ENCODE measurements at places on chromosomes 16 and 17.
A peak's percentile ranks its signal among the peaks of the same experiment; 100 is the strongest.

- no peak for DNase-seq
Observed at GRCh38 chr17:49516180-49516579, 21.1 kb downstream of the NGFR start.

GRCh38 chr16:4046221-4046620 lies 70.0 kb downstream of the ADCY9 start:
- no peak for DNase-seq

- no peak for DNase-seq
Observed at GRCh38 chr17:65674246-65675045, 113.0 kb upstream of the AXIN2 start.

DNA sequence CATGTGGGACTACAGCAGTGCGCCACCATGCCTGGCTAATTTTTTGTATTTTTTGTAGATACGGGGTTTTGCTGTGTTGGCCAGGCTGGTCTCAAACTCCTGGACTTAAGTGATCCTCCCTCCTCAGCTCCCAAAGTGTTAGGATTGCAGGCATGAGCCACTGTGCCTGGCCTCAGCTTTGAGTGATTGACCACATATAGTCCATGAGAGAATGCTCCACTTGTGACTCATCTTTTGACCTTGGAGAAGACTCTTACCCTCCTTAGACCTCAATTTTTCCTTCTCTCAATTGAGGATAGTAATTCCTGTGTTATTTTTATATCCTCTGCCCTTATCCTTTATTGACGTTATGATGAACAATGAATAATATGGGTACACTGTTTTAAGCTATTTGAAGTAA lies 30.9 kb upstream of the DUSP14 start:
- DNase-seq, result no peak

DNA sequence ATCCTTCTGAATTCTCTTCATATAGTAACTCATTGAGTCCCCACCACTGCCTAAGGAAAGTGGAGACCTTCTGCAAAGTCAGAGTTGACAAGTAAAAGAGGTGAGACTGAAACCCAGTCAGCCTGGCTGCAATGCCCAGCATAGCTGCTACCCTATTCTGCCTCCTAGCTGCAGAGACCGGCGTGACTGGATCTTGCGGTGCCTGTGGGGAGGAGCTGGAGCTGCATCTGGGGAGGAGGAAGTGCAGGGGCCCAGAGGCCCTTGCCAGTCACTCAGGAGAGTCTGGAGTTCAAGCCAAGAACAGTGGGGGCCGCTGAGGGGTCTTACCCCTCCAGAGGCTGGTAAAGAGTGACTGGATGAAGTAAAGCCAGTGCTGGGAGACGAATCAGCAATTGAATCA lies 35.0 kb upstream of the ZNF423 start:
- DNase-seq, result no peak

- no peak for DNase-seq
Observed at GRCh38 chr17:35028531-35029262, 34.8 kb downstream of the RFFL start.

GRCh38 chr16:52861614-52862022 lies 191.1 kb downstream of the CHD9NB start:
- DNase-seq, result peak; percentile 6

Data from LoVo (cell line).